Central memory CD4-positive, alpha-beta T cell (primary cell): ENCODE measurements at places on chromosomes 1 and 21.

- DNase-seq, result no peak
Observed at GRCh38 chr21:44984792-44985440, 45.1 kb downstream of the SLX9 start.

- no peak for DNase-seq
Observed at GRCh38 chr1:116558140-116558549, 12.7 kb downstream of the CD58 start.

- no peak for DNase-seq
Observed at GRCh38 chr1:172711558-172711957, 52.7 kb downstream of the FASLG start.

- DNase-seq, result no peak
Observed at GRCh38 chr1:65264197-65264929, 45.0 kb upstream of the DNAJC6 start.

DNA sequence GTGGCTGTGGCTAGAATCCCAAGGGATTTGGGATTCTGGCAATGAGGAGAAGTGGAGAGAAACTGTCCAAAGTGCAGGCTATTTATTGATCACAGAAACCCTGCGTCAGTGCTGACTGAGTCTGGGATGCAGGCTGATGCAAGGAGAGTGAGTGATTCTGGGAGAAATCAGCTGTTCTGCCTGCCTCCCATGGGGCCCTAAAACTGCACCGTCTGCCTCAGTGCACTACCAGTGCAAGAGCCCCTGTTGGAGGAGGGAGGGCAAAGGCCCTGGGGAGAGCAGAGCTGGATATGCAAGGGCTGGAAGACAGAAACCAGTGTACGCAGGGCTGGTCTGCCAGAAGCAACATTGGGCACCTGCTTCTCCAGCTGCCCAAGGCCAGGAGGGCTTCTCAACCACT, 42.6 kb downstream of the C1orf198 start:
- no peak for DNase-seq

DNA sequence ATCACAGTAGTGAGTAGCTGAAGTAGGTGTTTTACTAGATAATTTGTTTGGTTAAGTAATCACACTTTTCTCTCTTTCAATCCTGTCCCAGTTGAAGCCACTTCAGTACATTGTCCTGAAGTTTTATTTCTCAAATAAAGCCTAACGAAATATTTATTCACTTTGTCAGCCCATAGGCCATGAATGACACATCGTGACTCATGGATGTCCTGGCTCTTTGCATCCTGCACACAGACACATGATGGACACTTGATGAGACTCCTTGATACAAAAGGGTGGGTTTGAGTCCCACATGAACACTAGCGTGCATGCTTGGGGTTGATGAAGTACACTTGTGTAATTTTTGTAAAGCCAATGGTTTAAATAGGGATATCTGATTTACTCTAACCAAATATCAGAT, 22.7 kb upstream of the LAMC2 start:
- DNase-seq, result no peak

GRCh38 chr1:100960098-100960497, 64.2 kb downstream of the SLC30A7 start:
- DNase-seq, result no peak

DNA sequence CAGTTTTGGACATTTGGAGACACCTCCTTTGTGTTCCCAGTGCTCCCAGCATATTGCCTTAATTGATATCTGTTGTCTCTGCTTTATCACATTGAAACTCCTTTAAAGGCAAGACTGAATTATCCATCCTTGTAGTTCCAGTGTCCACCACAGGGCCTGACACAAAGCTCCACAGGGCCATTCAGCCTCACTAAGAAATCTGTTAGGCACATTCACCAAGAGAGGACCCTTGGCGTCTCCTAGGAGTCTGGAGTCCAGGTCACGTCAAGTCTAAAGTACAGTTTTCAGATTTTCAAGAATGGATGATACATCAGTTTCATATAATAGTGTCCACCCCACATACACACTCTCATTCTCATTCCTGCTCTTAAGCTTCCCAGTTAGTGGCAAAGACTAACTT, 4.8 kb downstream of the ACP6 start:
- DNase-seq, result no peak

DNA sequence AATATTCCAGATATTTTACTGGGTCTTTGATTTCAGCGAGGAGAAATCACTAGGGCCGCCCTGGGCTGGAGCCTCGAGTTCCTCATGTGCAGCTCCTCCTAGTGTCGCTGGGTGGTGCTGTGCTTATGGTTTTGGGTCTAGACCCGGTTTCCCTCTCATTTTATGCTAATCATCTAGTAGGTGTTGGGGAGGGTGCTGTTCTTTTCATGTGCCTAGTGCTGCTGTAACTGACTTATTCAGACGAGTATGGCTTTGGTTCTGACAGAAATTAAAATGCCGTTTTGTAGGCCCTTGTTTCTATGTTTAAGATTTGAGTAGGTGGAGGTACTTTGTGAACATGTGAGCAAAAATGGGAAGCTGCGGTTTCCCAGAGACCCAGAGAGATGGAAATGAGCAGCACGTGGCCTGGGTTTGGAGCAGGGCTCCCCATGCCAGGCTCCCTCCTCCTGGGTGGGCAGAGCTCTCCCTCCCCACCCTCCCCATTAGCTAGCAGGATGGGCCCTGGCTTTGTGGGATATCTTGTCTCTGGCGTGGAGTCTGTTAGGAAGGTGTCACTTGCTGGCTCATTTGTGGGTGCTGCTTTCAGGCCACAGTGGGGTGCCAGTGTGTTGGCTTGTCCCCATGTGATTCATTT, 74.0 kb upstream of the GPR88 start:
- peak; percentile 35 for DNase-seq

DNA sequence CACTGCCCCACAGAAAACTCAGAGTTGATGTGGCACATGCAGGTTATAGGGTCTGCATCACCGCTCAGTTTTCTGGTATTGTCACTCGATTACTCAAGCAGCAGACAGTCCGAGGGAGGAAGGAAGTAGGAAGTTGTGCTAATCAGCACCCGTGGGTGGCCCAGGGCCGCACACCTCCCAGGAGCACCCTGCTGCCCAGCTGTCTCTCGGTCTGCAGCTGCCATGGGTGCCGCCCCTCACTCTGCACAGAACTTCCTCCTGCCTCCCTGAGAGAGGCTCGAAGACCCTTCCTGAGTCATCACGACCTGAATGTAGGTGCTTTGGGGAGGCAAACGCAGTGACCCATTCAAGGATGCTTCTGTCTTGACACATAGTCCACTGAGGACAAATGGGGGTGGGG, 4.2 kb upstream of the TFF3 start:
- DNase-seq, result no peak

- DNase-seq, result no peak
Observed at GRCh38 chr1:112444269-112444668, 48.3 kb downstream of the CTTNBP2NL start.

DNA sequence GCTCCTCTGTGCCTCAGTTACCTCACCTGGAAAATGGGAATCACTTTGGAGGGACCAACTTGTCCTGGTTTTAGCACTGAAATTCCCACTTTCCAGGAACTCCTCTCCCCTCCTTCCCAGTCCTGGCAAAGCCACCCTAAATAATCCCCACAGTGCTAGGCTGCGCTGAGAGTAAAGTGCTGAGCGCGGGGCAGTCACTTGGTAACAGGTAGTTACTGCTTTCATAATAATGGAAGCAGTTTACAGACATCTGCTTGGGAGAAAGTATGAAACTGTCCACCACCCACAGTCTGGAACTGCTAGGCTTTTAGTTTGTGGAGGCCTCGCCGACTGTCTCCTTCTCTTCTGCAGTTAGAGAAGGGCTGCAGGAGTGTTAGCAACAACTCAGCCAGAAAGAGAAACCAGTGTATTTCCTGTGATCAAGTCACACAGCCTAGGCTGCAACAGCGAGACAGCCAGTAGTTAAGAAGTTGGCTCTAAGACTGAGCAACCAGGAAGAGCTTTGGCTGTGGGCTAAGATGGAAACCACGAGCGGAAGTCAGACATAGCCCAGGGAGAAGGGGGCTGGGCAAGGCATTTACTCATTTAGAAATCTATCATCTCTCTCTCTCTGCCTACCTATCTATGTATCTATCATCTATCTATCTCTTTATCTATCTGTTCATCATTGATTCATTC, 30.8 kb upstream of the ABCG1 start:
- peak; percentile 88 for DNase-seq

DNA sequence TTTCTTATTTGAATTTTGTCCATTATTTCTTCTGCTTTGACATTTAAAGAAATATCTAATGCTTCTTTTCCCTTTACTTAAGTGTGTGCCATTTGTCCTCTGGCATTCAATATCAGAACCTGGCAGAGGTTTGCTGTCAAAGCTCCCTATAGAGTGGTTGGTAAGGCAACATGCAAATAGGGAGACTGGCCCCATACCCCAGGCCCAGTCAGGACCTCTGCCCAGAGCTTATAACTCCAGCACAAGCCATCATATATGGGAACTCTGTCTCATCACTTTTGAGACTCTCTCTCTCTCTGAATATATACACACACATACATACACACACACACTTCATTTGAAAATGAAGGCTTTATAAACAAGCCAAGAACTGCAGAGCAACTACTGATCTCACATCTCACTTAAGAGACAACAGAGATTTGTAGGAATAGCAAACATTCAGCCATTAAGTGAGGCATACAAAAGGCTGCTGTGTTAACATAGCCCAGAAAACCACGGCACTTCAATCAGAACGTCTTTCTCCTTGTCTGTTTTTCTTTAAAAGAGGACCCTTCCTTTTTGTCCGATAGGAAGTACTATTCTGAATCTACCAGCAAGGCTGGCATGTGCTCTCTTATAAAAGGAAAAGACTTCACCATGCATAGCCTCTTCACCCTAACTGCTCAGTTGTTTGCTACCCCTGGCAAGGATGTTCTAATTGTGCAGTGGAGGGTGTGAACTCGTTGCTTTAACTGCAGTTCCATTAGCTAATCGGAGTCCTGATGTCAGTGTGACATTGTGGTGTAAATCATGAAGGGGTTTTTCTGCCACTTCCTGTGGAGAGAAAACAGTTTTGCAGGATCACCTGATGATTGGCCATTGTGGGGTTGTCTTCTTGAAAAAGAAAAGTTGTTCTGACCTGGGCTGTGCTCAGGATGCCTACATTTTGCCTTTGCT, 101.7 kb downstream of the NR5A2 start:
- DNase-seq, result peak; percentile 18

- DNase-seq, result no peak
Observed at GRCh38 chr1:156638189-156638985, 3.5 kb upstream of the BCAN start.

GRCh38 chr21:42353623-42354022, 2.8 kb upstream of the TFF2 start:
- no peak for DNase-seq

DNA sequence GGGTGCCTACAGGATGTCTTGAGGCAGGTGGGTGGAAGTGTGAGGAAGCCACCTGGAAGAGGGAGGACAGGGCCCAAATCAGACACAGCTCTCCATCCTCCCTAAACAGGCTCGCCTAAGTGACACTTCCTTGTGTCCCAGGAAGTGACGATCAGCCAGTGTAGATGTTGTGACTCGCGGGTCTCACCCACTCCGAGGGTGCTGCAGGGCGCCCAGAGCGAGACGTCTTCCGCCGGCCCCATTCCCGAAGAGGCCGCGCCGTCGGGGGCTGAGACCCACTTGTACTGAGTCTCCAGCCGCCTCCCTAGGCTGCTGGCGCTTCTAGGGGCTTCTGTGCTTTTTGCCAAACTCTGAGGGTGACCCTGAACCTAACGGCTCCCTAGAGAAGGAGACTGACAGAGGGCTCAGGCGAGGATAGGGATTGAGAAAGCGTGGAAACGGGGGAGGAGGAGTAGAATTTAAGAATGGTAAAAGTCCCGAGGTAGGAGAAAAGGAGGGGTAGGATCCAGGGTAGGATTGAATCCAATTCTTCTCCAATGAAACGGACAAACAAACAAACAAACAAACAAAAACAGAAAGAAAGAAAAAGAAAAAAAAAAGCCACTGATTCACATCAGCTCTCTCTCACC, 543 bp upstream of the MARK1 start:
- no peak for DNase-seq

DNA sequence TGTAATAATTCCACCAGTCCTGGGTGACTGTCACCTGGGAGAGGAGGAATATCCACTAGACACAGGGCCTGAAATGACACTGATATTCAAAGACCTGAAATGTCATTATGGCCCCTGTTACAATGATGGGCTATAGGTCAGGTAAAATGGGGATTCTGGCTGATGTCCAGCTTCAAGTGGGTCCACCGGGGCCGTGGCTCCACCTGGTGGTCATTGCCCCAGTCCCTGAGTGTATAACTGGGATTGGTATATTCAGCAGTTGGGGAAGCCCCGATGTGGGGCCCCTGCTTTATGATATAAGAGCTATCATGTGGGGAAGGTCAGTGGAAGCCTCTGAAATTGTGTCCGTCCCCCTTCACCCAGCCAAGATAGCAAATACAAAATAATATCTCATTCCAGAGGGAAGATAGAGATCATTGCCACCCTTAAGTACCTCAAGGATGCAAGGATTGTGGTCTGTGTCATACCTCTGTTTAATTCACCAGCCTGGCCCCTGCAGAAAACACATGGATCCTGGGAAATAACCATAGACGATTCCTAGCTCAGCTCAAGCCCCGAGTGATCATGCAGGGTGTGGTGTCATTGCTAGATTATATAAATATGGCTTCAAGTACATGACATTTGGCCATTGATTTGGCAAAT, 19.4 kb downstream of the PLEKHO1 start:
- peak; percentile 22 for DNase-seq

DNA sequence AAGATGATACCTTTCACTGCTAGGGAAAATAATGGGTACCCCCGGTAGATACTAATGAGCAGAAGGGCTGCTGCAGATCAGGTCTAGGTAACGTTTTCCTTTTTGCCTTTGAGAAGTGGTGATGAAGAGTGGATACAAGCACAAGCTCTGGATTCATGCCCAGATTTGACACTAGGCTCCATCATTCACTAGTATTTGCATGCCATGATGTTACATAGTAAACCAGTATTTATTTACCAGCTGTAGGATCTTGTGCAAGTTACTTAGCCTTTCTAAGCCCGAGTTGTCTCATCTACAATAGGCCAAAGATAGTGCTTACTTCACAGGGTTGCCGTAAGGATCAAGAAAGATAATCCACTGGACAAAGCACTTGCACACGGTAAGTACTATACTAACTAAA, 14.2 kb downstream of the PTPN14 start:
- DNase-seq, result no peak
